ENCODE measurements at places on chromosomes 11 and 22.

DNA sequence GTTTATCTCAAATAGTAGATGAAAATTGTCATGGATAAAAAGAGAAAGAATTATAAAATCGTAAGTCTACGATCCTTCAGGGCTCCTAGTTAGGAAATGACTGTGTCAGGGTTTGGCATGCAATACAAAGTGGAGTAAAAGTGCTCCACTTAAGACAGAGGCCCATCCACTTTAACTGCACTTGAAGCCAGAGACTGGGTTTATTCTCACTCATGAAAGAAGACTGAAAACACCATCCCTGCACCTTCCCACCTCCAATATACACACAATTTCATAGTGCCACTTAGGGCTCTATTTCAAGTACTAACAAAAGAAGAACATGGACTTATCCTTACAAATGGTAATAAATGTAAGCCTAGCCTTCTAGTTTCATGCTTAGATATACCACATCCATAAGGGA is 70.7 kb downstream of the ANO5 start:
- DNase-seq = no peak

GRCh38 chr11:93089474-93090102 is 108.2 kb downstream of the SLC36A4 start:
- DNase-seq = no peak

DNA sequence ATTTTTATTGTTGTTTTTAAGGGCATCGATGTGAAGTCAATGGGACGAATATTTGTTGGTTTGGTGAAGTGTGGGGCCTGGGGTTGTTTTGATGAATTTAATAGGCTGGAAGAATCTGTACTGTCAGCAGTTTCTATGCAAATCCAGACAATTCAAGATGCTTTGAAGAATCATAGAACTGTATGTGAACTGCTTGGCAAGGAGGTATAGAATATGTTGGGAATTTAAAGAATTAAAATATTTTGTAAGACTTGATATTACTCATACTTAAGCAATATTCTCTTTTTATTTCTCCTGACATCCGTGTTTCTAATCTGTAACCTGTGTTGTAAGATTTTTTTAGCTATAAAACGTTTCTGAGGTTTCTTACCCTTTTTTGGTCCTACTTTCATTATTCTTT is 61.6 kb downstream of the DYNC2H1 start:
- no peak for DNase-seq

DNA sequence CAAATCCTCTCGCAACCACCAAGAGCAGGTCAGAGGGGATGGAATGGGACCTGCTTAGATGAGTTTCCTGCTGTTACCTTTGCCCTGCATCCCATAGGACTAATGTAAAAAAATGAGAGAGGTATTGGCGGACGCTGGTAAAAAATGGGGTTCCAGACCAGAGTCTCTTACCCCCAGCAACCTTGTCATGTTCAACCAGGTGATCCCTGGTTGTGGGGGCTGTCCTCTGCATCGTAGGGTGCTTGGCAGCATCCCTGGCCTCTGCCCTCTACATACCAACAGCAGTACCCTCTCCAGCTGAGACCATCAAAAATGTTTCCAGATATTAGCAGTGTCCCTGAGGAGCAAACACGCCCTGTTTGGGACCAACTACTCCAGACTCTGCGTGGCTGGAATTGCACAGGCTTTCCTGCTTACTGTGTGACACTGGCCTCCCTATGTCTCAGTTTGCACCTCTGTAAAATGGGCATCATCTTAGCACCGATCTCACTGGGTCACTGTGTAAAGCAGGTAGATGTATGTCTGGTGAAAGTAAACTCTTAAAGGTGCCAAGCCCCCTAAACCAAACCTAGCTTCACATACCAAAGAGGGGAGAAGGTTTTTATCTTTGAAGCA is 1.5 kb downstream of the APOL6 start:
- no peak for DNase-seq

DNA sequence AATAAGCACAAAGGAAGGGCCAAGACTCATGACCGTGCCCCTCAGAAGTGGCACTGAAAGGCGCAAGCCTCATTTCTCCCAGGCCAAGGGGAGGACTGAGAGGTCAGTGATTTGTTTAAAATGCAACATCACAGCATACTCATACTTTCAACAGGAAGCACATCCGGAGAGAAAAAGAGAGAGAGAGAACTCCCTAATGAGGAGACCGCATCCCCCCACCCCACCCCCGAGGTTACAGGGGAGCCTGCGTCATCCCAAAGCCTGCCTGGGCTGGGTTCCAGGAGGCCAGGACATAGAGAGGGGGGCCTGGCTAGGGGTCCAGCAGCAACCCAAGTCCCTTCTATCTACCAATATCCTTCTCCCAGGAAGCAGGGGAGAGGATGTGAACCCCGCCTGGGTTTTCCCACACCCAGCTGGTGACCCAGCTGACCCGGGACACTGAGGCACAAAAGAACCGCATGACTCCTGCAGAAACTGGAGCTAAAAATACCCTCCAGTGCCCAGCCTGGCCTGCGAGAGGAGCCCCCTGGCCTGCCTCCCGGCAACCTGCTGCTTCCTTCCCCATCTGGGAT is 3.8 kb downstream of the CSNK1E start:
- no peak for DNase-seq

GRCh38 chr22:36736701-36737320 is 33.3 kb upstream of the CACNG2 start:
- DNase-seq = no peak

- DNase-seq = no peak
These were observed 1321.7 kb downstream of the TBC1D22A start for GRCh38 chr22:48084041-48084728.

DNA sequence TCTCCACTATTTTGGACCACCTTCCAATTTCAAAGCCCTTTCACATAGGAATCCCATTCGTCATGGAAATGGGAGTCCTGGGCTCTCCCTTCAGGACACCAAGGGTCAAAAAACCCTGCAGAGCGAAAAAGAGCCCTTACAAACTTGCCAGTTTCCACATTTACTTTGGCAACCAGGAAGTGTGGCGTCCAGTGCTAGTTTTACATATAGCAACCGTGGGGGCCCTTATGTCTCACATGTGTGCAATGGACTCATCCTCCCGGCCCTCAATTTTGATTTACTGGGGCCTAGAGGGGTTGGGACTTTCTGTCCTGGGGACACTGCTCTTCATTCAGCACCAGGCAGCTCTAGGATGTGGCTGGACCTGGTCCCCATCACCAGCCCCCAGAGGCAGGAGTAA is 33.7 kb downstream of the DAGLA start:
- DNase-seq = no peak

GRCh38 chr11:32184723-32185376 is 94.0 kb downstream of the RCN1 start:
- no peak for DNase-seq

- no peak for DNase-seq
These were observed 13.1 kb downstream of the UBASH3B start for GRCh38 chr11:122668562-122669090.

GRCh38 chr22:48748113-48748859 is 1079.4 kb downstream of the BRD1 start:
- no peak for DNase-seq

DNA sequence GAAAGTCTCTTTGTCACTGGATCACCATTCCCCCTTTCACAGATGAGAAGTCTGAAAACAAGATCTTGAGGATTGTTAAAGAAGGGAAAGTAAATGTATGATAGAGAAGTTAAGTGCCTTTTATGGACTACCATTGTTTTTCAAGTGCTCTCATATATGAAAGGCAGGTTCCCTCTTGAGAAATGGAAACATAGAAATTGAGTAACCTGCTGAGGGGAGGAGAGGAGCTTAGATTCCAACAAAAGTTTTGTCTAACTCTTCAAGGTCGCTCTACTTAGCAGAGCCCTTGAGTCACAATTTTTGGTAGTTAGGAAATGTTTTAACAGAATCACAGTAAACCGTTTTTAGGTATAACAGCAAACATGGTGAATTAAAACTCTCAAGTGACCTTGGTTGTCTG is 80.1 kb downstream of the SVIP start:
- DNase-seq = no peak

- DNase-seq = no peak
These were observed 18.8 kb upstream of the SLCO2B1 start for GRCh38 chr11:75132080-75132479.

DNA sequence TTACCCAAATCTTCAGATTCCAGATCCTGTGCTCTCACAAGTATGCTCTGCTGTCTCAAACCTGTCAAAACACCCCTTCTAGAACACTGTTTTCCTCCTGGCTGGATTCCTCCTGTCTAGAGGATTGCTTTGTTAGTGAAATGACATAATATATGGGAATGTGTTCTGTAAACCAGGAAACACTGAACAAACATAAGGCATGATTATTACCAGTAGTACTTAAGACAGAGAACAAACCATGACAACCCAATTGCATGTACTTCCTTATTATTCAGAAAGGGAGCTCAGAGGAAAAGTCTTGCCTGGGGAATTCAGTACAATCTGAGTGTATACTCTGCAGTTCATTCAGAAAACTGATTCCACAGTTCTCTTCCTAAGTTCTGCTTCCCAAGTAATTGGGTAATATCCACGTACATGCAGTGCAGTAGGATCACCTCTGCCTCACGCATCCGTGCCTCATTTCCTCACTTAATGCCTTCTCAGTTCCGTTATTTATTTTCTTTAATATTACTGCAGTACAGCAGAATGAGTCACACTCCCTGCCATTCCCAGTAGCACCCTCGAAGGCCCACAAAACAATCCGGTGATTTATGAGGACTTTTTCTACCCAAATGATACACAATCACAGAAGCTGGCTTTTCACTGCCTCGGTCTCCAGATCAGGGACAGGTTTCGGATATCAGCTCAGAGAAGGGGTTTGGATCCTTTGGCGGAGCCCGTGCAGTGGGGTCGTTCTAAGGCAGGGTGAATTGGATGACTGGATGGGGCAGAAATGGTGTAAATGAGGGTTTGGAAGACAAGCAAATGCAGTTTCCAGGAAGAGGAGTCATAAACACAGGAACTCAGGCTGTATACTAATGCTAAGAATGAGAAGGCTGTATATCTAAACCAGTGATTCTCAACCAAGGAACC is 896.9 kb downstream of the KCNA4 start:
- DNase-seq = no peak

GRCh38 chr22:39292561-39293074 is 26.8 kb downstream of the RPL3 start:
- DNase-seq = no peak

DNA sequence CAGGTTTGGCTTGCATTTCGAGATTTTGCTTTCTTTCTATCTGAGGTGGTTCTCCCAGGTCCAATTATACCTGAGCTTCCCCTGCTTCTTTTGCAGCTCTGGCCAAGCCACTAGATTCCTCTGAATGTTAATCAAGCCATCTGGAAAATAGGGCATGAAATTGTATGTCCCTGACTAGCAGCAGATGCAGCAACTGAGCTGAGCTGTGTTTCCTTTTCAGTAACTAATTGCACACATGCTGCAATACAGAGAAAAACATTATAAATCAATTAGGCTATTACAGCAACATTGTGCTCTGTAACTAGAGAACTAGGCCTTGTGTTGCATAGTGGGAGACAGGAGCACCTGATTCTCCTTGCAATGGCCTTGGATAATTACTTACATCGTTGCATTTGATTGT is 408.3 kb downstream of the ETS1 start:
- DNase-seq = no peak

GRCh38 chr11:20059587-20060021 is 100.7 kb downstream of the DBX1 start:
- no peak for DNase-seq

DNA sequence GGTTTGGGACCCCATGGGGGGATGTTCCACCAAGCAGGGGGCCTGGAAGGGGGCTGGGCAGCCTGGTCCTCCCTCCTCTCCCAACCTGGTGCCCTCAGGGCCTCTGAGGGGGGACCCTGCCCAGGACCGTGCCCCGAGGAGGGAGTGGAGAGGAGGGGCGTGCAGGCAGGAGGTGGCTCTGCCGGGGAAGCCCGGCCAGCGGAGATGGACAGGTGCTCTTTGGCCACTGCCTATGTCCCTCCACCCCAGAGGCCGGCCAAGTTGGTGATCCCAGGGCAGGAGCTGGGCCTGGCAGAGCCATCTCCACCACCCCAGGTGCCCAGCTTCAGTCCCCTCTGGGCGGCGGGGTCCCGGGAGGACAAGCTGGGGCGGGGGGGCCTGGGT is 2.4 kb downstream of the MUC2 start:
- no peak for DNase-seq

- DNase-seq = no peak
These were observed 15.5 kb upstream of the SHANK2 start for GRCh38 chr11:71267807-71268421.

- DNase-seq = no peak
These were observed 1.2 kb downstream of the DCHS1 start for GRCh38 chr11:6654281-6655019.

DNA sequence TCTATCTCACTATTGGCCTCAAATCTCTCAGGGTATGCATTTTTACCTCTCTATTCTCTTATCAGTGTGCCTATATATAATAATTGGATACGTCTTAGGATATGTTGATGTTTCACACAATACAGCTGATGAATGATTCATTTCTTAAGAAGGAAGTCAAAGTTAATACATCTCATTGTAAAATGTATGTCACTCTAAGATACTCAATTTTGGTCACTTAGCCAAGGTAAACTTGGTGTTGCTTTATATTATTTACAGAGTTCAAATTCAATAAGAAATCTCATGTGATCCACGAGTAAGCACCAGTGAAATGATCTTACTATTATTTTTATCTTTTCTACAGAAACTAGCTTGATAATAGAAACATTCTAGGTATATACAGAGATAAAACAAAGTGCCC is 1266.5 kb downstream of the JRKL start:
- DNase-seq = no peak

GRCh38 chr11:59191095-59191494 is 19.2 kb downstream of the DTX4 start:
- DNase-seq = no peak

GRCh38 chr11:69574608-69575255 is 66.2 kb upstream of the CCND1 start:
- DNase-seq = no peak

DNA sequence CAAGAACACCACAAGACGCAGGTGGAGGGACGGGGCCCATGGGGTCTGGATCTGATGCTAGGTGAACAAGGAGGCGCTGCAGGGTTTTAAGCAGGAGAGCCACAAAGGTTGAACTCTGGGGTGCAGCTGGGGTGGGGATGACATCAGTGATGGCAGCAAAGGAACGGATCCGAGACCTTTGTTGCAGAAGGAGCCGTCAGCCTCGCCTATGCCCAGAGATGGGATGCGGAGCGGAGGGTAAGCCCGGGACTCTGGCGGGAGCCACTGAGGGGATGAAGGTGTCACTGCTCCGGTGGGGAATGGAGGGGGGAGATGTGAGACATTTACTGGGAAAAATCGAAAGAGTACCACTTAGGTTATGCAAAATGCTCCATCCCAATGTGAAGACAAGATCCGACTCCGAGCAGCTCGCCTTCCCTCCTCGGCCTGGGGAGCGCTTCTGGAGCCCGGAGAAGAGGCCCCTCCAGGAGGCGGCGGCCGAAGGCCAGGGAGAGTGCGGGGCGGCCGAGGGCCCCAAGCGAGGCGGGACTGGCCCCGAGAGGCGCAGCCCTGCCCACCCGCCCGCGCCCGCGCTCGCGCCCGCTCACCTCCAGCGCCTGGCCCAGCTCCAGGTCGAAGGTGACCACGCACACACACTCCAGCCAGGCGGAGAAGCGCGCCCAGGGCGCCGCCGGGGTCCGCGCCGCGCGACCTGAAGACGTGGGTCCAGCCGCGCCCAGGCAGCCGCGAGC is 422 bp downstream of the DENND6B start:
- DNase-seq = no peak

- no peak for DNase-seq
These were observed 1.1 kb upstream of the EMID1 start for GRCh38 chr22:29204455-29205183.

Measured in activated T-cell treated with anti-CD3 and anti-CD28 coated beads for 48 hours (primary cell).